ENCODE measurements at places on chromosomes 3 and 15.
A peak's percentile ranks its signal among the peaks of the same experiment; 100 is the strongest.

DNA sequence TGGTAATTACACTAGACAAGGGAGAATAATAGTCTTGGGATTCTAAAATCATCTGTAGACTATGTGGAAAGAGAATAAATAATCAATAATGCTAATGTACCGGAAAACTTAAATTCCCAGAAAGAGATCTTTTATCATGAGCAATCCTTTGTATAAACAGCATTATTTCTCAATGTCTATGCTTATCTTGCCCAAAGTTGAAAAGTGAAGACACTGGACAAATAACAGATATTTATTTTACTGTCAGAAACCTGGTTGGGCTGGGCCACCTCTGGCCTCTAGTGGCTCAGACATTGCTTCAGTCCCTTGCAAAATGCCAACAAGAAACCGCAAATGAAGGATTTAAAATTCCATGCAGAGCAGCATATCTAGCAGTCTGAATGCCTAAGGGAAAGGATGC, 409.9 kb downstream of the FHIT start:
- DNase-seq, result no peak
- peaks cover 25% of the 10 kb centered on the region for H3K27me3 ChIP-seq
- no peaks in the 10 kb centered on the region for H3K36me3 ChIP-seq
- no peak overlapping the region for H3K27ac ChIP-seq

DNA sequence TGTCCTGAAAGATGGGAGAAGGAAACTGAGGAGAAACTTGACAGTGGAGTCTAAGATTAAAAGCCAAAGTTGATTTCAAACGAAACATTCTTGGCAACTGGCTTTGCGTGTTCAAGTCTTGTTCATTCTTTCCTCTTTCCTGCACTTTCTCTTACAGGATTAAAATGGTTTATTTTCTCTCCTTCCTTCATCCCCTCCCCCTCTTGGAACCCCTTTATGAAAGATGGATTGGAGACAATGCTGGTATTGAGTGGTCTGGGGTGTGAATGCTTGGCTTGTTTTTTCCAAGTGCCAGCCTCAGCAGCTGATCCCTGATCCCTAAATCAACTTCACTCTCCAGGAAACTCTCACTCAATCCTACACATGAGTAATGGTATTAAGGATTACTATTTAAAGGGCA, 703 bp upstream of the LSAMP start:
- H3K4me3 ChIP-seq, result peak overlapping the region; percentile 88
- no peaks in the 10 kb centered on the region for H3K36me3 ChIP-seq
- DNase-seq, result no peak
- peaks cover 35% of the 10 kb centered on the region for H3K27me3 ChIP-seq

GRCh38 chr3:128280481-128281052, 127.3 kb downstream of the EEFSEC start:
- peak overlapping the region; percentile 71 for H3K27ac ChIP-seq
- no peak for DNase-seq

- H3K4me1 ChIP-seq, result peaks cover 25% of the 10 kb centered on the region
- DNase-seq, result no peak
- no peaks in the 10 kb centered on the region for H3K27me3 ChIP-seq
- no peak overlapping the region for H3K4me3 ChIP-seq
Measured at GRCh38 chr3:141493184-141493583, 6.4 kb downstream of the RASA2 start.

DNA sequence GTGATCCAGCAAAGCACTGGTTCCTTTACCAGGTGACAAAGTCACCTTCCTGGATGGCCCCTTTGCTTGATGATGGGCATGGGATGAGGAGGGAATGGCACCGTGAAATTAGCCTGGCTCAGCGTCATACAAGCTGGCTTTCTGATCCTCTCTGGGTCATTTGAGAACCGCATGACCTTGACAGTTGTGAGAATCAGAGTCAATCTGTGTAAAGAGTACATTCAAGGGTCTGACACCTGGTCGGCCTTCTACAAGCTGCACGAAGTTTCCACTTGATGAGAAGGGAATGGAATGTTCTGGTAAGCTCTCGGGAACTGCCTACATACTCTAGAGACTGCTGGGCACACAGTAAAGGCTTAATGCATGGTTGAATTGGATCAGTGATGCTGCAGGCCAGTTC, 319.8 kb upstream of the TLE3 start:
- H3K36me3 ChIP-seq, result no peaks in the 10 kb centered on the region
- no peak for DNase-seq
- H3K4me1 ChIP-seq, result peaks cover 11% of the 10 kb centered on the region
- H3K4me3 ChIP-seq, result no peak overlapping the region
- peaks cover 42% of the 10 kb centered on the region for H3K27me3 ChIP-seq
- H3K27ac ChIP-seq, result no peak overlapping the region

- no peaks in the 10 kb centered on the region for H3K27me3 ChIP-seq
- H3K4me1 ChIP-seq, result no peaks in the 10 kb centered on the region
- no peak for DNase-seq
- H3K27ac ChIP-seq, result no peak overlapping the region
- no peaks in the 10 kb centered on the region for H3K36me3 ChIP-seq
Measured at GRCh38 chr3:159977295-159977694, 11.3 kb upstream of the IL12A start.

DNA sequence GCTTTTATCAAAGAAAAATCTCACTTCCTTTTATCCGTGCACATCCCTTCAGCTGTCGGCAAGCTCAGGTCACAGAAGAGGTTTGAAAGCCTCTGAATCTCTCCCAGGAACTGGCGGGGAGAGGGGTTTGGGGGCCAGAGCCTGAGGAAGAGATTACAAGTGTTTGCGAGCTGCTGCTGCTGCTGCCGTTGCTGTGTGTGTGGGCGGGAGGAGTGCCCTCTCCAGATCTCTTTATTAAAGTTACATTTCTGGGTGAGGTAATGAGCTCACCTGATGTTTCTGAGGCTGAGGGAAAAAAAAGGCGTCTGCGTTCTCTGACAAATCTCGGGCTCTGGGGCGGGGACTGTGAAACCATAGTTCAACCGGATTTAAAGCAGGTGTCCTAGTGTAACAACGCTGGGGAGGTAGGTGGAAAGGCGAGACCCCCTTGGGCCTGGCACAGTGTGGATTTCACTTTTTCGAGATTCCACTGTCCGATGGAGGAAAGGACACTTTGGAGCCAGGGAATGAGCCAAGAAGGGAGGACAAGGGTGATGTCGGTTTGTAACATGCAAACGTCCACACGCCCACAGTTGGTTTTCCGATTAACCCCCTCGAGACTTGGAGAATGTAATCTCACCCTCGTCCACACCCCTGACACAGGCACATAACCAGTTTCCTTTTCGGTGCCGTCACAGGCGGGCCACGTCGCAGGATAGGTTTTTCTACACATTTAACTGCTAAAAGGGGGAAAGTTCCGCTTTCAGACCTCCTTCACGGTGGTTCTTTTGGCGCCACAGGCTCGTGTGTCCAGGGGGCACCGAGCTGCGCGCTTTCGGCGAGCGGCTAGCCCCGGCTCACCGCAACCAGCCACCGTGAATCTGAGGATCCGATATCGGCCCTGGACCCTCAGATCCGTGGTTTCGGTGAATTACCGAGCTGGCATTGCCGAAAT, 2.1 kb downstream of the ALCAM start:
- H3K27ac ChIP-seq, result peak overlapping the region; percentile 100
- DNase-seq, result no peak
- H3K36me3 ChIP-seq, result peaks cover 5% of the 10 kb centered on the region
- peaks cover 26% of the 10 kb centered on the region for H3K4me1 ChIP-seq
- H3K4me3 ChIP-seq, result peak overlapping the region; percentile 98

- H3K4me3 ChIP-seq, result no peak overlapping the region
- peaks cover 4% of the 10 kb centered on the region for H3K36me3 ChIP-seq
- H3K4me1 ChIP-seq, result peaks cover 5% of the 10 kb centered on the region
Measured at GRCh38 chr15:50675535-50676144, 11.0 kb downstream of the TRPM7 start.

GRCh38 chr15:75369897-75370581, 1.6 kb upstream of the MAN2C1 start:
- peaks cover 11% of the 10 kb centered on the region for H3K4me1 ChIP-seq
- peak overlapping the region; percentile 94 for H3K27ac ChIP-seq
- peak overlapping the region; percentile 93 for H3K4me3 ChIP-seq
- peak; percentile 22 for DNase-seq

GRCh38 chr15:31828594-31828993, 201.7 kb upstream of the CHRNA7 start:
- H3K27me3 ChIP-seq, result no peaks in the 10 kb centered on the region
- H3K4me3 ChIP-seq, result no peak overlapping the region
- peak; percentile 10 for DNase-seq
- no peaks in the 10 kb centered on the region for H3K36me3 ChIP-seq
- no peak overlapping the region for H3K27ac ChIP-seq
- H3K4me1 ChIP-seq, result no peaks in the 10 kb centered on the region

All from type B pancreatic cell (in vitro differentiated cells).